ENCODE measurements at places on chromosomes 3 and 15.

DNA sequence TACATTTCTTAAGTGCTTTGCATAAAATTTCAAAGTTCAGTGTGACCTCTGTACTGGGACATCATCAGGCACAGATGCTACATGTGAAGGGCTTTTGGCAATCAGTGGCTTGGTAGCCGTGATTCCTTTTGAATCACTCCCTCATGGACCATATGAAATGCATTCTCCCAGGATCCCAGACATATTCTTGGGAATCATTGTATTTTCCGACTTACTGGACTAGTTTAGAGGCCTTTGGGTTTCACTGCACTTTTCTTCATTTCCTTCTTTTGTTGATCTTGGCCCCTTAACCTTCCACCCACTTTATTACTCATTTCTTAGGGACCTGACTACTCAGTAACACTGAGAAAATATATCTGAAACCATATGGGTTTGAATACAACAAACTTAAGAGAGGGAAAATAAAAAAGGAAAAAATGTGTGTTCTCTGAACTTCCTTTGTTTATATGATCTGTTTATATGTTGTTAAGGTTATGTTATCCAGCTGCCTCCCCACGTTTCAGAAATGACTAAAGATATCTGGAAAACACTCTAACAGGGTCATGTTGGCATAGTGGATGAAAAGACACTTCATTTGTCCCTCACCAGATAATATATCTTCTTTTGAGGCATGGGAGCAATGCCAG is 35.1 kb downstream of the HMG20A start:
- DNase-seq: no peak

DNA sequence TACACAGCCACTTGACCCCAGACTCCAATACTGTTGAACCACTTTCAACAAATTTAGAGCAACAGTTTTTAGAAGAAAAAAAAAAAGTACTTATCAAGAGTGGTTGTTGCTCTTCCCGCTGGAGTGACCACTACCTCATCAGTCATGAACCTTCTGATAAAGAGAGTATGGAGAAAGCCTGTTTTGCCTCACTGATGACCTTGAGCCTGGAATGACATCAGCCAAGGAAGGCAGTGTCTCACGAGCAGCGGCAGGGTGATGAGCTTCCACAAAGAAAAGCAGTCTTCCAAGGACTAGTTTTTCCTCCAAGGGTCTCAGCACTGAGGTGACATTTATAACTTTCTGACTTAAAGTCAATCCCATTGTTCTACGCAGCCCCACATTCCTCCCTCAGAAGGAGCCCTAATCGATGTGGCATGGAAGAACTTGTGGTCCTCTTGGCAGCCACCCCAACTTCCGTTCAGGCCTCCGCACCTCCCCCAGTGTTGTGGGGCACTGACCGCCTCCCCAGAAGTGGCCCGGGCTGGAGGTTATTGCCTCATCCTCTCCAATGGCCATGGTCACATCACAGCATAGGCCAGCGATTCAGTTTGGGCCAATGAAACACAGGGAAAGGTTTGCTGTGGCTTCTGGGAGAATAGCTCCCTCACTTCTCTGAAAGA is 1.8 kb upstream of the CYP11A1 start:
- no peak for DNase-seq

- no peak for DNase-seq
These were observed 25.1 kb upstream of the FSIP1 start for GRCh38 chr15:39807791-39808190.

DNA sequence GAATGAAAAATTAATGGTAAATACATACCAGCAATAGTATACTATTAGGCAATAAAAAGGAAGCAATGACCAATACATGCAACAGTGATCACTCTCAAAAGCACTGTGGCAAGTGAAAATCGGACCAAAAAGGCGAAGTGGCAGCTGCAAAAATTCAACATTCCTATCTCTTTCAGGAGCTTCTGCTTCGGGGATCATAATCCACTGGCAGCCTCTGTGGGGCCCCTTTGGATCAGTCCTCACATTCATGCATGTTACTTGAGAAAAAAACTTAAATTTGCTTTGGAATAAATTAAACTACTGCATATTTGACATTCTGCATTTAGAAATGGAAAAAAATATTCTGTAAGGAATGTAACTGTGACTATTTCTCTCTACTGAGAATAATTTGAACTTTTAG is 425.6 kb downstream of the NR2F2 start:
- no peak for DNase-seq

- DNase-seq: no peak
These were observed 5.0 kb upstream of the RPP25 start for GRCh38 chr15:74961616-74962015.

- DNase-seq: no peak
These were observed 161.3 kb upstream of the CBLB start for GRCh38 chr3:106029954-106030626.

DNA sequence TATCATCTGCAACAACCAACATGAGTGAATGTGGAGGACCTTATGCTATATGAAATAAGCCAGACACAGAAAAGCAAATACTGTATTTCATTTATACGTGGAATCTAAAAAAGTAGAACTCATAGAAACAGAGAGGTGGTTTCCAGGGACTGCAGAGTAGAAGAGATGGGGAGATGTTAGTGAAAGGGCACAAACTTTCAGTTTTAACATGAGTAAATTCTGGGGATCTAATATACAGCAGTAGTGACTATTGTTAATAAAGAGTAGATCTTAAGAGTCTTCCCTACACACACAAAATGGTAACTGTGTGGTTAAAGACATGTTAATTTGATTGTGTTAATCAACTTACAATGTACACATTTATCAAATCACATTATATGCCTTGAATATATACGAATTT is 20.9 kb upstream of the MELTF start:
- DNase-seq: no peak

DNA sequence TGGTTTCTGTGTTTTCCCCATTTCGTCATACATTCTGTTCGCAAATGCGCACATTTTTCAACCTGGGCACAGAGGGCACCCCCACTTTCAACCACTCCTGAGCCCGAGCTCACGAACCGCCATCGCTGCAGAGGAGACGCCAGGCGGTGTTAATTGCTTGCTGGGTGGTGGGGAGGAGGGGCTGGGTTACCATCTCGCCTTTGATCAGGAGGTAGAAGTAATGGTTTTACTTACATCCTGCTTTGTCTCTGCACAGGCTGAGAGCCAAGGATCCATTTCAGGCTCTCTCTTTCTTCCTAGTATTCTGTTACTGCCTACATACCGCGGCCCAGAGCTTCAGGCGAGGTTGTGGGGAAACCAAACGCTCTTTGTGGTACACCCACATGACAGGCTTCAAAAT is 177.3 kb upstream of the WNT5A start:
- no peak for DNase-seq

DNA sequence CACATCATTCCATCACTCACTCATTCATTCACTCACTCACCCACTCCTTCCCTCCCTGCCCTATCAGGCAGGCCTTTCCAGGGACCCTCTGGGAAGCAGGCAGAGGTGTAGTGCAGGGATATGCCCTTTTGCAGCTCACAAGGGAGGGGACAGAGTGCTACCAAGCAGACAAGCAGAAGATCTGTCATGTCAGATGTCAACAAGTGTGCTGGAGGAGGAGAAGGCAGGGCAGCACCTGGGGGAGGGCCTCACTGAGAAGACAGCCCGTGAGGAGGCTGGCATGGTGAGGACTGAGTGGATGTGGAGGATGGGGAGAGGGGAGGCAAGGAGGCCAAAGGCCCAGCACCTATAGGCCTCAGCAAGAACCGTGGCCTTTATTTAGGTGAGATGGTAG is 15.3 kb downstream of the ABTB1 start:
- DNase-seq: no peak

DNA sequence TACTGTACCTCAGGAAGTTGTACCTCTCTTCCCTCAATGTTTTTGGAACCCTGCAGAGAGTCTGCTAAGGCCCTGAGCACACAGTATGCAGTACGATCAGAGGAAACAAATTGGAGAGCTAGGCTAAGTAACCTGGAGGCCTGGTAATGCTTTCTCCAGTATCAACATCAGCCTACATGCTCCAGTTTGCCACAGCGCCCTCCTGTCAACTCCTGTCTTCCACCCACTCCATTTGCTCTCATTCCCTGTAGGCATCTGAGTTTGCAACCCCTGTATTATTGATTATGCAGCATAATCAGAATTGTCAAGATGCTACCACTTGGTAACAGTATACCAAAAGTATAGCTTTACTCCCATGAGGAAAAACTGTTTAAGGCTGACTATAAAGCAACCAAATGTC is 14.4 kb downstream of the POLG start:
- DNase-seq: no peak

DNA sequence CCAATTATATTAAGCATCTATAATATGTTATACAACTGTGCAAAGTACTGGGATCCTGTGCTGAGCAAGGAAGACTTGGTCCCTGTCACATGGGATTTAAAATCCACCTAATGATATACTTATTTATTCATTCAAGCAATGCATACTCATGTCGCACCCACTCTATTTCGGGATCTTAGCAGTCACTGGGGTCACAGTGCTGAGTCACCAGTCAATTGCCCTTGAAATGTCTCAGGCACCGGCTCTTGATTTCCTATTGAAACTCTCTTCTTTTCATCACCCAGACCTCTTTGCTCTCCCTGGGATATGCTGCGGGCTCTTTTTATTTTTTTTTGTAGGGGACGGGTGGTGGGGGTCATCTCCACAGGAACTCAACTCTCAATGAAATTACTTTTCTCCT is 194.5 kb upstream of the GAP43 start:
- no peak for DNase-seq

DNA sequence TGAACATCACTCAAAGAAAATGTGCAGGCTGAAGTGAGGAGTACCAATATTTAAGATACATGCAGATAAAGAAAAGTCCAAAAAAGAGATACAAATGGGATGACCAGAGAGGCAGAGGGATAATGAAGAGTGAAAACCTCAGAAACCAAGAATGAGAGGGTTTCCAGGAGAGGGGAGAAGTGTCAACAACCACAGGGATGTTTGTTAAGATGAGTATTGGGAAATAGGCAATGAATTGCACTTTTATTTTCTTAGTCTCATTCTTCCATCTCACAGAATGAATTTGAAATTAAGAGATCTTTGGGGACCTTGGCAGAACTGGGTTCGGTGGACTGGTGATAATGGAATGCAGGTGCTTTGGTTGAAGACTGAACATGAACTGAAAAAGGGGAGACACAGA is 102.5 kb downstream of the ECT2 start:
- no peak for DNase-seq

DNA sequence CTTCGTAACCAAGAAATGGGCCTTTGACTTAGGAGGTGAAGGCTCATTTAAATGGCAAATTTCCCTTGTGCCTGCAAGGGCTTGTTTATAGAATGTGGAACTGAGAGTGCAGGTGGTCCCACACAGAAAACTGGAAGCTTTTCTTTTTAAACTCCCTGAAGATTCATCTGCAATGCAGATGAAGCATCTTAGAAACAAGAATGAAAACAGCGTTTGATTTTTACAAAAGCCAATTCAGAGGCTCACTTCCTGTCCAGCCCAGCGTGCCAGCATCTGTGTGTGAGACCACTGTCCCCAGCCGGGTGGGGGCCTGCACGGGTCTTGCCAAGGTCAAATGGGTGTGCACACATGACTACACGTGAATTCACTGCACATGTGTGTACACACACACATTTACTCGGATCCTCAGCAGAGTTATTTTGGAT is 94.7 kb downstream of the LINGO1 start:
- no peak for DNase-seq

DNA sequence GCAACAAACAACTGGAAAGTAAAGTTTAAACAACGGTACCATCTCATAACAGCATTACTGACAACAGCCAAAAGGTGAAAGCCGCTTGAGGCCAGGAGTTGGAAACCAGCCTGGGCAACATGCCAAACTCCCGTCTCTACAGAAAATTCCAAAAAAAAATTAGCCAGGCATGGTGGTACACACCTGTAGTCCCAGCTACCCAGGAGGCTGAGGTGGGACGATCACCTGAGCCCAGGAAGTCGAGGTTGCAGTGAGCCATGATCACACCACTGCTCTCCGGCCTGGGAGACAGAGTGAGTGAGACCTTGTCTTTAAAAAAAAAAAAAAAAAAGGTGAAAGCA is 4.4 kb downstream of the TNK2 start:
- no peak for DNase-seq

- no peak for DNase-seq
These were observed 252.9 kb upstream of the ST8SIA2 start for GRCh38 chr15:92140796-92141195.

- no peak for DNase-seq
These were observed 248.4 kb downstream of the ISL2 start for GRCh38 chr15:76584868-76585575.

DNA sequence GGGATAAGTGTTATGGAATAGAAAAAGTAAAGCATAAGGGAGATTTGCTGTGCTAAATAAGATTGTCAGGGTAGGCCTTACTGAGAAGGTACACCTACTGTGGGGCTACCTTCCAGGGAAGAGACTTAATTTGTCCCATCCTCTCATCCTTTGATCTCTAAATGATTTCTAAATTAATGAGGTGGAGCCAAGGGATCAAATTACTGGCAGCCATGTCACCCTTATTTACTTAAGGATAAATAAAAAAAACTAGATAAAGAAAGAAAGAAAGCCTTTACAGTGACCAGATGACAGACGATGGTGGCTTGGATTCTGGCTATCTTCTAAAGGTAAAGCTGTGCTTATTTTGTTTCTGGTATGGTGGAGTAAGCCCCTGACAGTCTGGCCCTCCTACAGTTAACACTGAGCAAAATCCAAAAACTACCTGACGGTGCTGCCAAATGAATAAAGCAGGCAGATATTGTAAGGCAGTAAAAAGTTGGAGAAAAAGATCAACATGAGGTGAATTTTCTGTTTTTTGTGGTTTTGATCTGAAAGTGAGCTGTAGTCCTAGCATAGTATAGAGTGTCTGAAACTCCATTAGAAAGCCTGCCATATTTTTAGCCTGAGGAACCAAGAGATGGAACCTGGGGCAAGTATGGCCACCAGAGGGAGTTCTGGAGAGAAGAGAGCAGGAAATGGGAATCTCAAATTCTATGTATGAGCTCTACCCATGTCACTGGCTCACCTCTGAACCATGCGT is 285.1 kb upstream of the MANF start:
- no peak for DNase-seq

GRCh38 chr3:94398036-94398435 is 335.2 kb downstream of the NSUN3 start:
- no peak for DNase-seq

DNA sequence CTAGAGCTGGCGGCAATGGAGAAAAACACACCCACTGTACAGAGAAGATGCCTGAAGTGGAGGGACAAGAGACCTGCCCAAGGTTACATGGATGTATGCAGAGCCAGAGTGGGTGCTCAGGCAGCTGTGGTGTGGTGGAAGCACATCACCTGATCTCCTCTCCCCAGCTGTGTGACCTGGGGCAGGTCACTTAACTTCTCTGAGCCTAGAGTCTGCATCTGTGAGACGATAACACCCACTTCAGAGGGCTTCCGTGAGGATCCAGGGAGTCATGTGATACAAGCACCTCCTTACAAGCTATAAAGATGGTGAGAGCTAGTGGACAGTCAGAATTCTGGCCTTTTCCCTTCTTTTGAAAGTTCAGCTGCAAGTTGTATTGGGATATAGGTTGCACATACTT is 55.1 kb upstream of the HERC1 start:
- no peak for DNase-seq

GRCh38 chr3:37107846-37108245 is 66.5 kb downstream of the LRRFIP2 start:
- no peak for DNase-seq

Measured in stimulated activated CD8-positive, alpha-beta memory T cell treated with anti-CD3 and anti-CD28 coated beads, Interleukin-2, amount 100 ng/mL, for 48 hours (primary cell).